Left lung (tissue), 14 donors: ENCODE measurements at places on chromosomes 16 and 17.

GRCh38 chr17:31696184-31696602 is 162.9 kb downstream of the COPRS start:
- DNase-seq = no peak

DNA sequence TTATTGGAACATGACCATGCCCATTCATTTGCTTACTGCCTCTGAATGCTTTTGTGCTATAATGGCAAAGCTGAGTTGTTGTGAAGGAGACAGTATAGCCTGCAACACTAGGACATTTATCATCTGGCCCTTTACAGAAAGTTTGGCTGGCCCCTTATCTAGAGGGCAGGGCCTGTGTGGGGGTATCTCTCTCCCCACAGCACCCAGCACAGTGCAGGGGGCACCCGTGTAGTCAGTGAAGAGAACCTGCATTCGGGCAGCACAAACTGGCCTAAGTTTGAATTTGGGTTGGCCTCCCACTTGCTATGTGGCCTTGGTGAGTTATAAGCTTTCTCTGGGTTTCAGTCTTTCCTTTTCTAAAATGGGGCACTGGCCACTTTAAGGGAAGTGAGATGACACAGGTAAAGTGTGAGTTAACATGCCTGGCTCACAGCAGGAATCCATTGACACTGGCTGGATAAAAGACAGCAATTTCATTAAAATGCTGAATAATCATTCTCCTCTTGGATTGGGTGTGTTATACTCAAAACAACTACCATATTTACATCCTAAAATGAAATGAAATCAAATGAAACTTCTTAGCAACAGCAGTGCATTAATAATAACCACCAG is 12.1 kb downstream of the UBE2O start:
- no peak for DNase-seq

DNA sequence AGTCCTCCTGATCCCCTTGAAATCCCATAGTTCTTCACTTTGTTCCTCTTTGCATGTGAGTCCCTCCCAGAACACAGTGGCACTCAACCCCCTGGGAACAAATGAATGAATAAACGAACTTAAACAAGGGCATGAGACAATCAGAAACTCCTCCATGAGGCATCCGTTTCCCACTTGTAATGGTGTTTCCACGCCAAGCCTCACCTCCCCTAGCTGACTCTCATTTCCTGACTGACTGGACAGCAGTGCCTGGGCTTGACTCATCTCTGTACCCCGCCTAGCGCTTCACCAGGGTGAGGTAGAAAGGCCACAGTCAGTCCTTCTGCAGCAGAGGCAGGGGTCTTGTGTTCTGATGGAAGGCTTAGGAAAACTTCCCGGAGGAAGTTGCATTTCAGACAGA is 14.2 kb downstream of the KIF1C start:
- no peak for DNase-seq

GRCh38 chr17:65535777-65536572 is 25.5 kb downstream of the AXIN2 start:
- DNase-seq = peak; percentile 66

GRCh38 chr16:80875616-80876015 is 71.2 kb upstream of the CDYL2 start:
- DNase-seq = no peak
